Left lung (tissue), 14 donors: ENCODE measurements at places on chromosomes 5 and 9. TPM values are rescaled to one million over a fixed set of nuclear protein-coding genes. Genes with fewer than 3 reads are reported as not detected.

Gene DOCK8
- total RNA-seq = 95.9 TPM

Gene ADGRD2
- not detected for total RNA-seq

Gene OR1Q1
- total RNA-seq = not detected

Gene CNTFR
- 0.92 TPM for total RNA-seq

DNA sequence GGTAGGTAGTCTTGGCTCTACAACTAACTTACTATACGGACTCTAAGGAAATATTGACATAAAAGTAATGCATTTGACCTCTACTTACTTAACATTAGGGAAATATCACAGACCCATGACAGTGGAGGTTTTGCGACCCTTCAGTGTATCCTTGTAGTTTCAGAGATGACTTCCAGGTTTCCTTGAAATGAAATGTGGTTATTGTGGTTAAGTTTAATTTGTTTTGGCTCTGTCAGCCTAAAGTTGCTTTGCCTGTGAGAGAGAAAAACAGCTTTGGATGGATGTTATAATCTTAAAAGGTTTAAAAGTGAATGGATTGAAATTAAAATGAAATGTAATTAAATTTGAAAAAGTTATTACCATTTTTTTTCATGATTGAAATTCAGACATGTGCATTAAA is 42.9 kb downstream of the LRRTM2 start:
- no peak overlapping the region for H3K27ac ChIP-seq
- H3K27me3 ChIP-seq = no peaks in the 10 kb centered on the region
- H3K4me3 ChIP-seq = no peak overlapping the region
- DNase-seq = no peak
- H3K36me3 ChIP-seq = peaks cover 22% of the 10 kb centered on the region

DNA sequence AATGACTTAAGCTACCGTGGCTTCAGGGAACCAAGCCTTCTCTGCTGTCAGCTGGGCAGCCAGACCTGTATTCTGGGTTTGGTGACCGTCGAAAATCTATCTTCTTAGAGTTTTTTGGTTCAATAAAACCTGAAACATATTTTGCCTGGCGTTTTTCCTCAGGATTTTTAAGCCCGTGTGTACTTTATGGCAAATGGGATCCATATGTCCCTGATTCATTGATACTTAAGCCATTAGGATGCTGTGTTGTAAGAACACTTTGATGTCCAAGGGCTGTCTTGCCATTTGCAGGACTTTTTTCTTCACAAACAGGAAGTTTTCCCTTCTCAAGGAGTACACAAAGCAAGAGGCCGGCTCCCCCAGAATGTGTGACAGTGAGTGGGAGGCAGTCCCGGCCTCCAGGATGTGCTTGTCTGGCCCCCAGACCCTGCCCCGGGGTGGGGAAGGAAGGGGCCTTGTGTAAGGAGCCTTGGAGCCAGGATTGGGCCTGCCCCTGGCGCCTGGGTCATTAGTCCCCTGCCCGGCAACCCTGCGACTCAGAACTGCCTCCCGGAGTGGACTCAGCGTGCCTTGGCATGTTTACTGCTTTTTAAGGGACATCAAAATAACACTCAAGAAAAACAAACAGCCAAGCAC is 83.4 kb upstream of the SMIM23 start:
- H3K27ac ChIP-seq = no peak overlapping the region
- DNase-seq = no peak
- H3K27me3 ChIP-seq = no peaks in the 10 kb centered on the region
- no peak overlapping the region for H3K4me3 ChIP-seq

DNA sequence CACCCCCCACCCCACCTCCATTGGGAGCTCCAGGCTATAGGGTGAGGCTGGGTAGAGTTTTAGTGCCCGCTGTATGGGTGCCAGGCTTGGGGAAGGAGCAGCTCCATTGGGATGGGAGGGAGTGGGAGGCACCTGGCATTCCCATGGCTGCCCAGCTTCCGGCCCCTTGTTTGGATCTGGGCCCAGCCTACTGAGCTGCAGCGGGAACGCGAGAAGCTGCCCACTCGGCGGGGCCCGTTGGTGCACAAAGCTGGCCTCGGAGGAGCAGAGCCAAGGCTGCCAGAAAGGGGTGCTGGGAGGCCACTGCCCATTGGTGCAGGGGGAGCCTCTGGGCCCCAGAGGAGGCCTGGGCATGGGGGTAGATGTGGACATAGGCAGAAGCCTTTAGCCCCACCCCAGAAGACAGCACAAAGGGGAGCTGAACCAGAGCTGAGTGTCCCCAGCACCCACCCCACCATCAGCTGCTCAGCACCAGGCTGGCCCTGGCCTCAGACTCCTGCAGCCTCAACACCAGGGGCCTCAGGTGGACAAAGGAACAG is 4.4 kb downstream of the LCN9 start:
- H3K4me3 ChIP-seq = no peak overlapping the region
- no peaks in the 10 kb centered on the region for H3K36me3 ChIP-seq
- H3K27ac ChIP-seq = no peak overlapping the region
- H3K4me1 ChIP-seq = no peaks in the 10 kb centered on the region
- H3K27me3 ChIP-seq = peaks cover 73% of the 10 kb centered on the region

GRCh38 chr9:38022203-38022895 is 46.7 kb downstream of the SHB start:
- H3K36me3 ChIP-seq = no peaks in the 10 kb centered on the region
- peaks cover 61% of the 10 kb centered on the region for H3K4me1 ChIP-seq
- no peak for DNase-seq
- H3K27me3 ChIP-seq = no peaks in the 10 kb centered on the region
